ENCODE measurements at places on chromosomes 16 and 17. TPM values are rescaled to one million over a fixed set of nuclear protein-coding genes. Genes with fewer than 3 reads are reported as not detected.

DNA sequence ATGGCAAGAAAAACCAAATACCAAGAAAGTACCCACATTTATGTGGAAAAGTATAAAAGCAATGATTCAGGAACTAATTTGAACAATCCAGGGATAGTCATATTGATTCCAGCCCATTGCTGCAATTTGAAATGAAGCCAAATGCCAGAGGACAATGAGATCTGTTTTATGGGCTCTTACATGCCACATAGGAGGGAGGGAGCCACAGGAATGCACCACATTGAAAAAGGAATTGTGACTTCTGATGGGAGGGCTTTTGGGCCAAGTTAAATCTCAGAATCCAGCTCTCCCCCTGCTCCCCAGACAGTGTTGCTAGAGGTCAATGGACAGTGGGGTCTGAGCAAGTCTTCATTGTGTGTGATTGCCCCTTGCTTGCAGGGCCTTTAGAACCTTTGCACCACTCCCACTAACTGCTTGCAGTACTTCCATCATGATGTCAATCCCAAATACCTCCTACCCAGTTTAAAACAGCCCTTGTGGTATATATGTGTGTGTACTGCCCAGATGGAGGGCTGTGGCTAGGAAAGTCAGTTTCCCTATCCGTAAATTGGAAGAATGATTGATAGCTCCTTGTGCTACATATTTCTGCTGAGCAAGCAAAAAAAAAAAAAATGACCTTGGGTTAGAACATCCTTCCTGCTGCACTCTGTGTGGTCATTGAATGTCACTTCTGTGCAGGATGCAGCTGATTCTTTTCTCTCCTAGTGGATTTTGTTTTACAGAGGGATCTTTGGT is 406.8 kb downstream of the UTP18 start:
- DNase-seq, result no peak
- no peak overlapping the region for H3K27ac ChIP-seq
- H3K4me3 ChIP-seq, result no peak overlapping the region

EFCAB13 gene
- 11.8 TPM for total RNA-seq

AATF gene
- total RNA-seq, result 42.8 TPM

ZG16 gene
- total RNA-seq, result not detected

DNA sequence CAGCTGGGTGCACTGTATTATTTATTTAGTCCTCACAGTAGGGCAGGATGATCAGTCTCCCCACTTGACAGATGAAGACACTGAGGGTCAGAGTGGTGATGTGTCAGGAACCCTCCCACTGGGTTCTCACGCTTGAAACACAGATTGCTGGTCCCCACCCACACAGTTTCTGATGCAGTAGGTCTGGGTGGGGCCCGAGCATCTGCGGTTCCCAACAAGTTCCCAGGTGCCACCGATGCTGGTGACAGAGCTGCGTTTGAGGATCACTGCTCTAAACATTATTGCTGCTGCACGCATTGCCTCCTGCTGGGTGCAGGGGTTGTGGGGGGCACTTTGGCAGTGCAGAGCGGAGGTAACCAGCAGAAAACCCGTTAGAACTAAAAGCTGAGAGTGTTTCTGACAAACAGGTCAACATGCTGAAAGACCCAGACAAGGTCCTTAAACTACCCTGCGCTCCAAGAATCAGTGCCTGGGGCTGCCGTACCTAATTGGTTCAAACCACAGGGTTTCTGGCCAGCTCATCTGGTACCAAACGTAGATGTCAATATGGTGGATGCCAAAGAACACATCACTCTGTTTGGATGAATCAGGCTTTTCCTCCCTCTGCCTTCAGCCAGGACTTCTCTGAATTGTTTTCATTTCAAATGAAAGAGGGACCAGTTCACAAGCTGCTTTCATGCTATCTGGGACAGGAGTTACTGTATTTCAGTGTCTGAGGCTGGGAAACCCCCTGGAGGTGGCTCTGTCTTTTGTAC is 76.0 kb downstream of the ABCC1 start:
- H3K4me1 ChIP-seq, result peaks cover 36% of the 10 kb centered on the region
- H3K27me3 ChIP-seq, result no peaks in the 10 kb centered on the region
- H3K4me3 ChIP-seq, result no peak overlapping the region
- peaks cover 8% of the 10 kb centered on the region for H3K36me3 ChIP-seq

DNA sequence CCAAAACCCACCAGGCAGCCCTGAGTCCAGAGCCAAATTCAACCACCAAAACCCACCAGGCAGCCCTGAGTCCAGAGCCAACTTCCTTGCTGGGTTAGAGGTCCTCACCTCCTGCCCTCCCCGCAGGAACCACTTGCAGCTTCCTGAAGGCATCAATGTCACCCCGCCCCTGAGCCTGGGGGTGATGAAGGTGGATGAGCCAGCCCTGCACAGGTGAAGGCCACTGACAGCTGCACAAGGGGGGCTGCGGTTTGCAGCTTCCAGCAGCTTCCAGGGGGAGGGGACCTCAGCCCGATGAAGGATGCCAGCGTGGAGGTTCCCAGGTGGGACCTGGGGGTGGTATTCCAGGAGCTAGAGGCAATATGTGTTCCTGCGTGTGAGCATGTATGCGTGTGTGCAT is 7.6 kb upstream of the CSNK1D start:
- H3K4me1 ChIP-seq, result peaks cover 21% of the 10 kb centered on the region
- H3K27ac ChIP-seq, result no peak overlapping the region
- H3K36me3 ChIP-seq, result no peaks in the 10 kb centered on the region
- DNase-seq, result no peak

All from upper lobe of right lung (tissue), 1 donor.